ENCODE measurements at places on chromosomes 5 and 9.

GRCh38 chr9:137621131-137621757 lies 2.4 kb downstream of the EHMT1 start:
- no peak for DNase-seq

DNA sequence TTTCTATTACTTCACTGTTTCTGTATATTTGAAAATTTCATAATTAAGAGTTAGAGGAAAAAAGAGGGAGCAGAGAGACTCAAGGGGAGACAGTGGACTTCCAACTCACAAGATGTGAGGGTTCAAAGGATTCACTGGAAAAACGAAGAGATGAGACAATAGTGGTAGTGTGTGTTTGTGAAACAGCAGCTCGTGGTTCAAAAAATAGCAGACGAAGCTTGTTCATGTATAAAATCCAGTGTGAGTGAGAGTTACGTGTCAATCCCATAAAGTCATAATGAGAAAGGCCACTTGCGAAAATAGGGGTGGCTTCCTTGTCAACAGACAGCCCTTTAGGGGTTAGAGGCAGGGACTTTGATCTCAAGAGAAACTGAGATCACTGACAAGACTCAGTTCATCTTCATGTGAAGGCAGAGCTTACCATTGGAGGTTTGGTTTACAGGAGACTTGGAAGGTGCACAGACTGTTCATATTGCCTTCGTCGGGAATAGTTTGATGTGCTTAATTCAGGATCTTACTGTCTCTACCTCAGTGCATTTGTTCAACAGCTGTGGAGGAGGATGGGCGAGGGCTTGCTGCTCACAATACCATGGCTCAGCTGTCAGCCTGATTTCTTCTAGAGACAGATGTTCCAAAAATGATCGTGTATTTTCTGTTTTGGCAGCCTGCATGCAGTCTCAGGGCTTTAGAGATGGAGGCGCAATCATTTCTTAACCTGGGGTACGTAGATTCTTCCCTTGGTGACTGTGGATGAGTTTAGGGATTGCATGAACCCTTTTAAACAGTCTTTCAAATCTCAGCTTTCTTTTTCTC lies 105.7 kb upstream of the KLF9 start:
- DNase-seq = no peak

DNA sequence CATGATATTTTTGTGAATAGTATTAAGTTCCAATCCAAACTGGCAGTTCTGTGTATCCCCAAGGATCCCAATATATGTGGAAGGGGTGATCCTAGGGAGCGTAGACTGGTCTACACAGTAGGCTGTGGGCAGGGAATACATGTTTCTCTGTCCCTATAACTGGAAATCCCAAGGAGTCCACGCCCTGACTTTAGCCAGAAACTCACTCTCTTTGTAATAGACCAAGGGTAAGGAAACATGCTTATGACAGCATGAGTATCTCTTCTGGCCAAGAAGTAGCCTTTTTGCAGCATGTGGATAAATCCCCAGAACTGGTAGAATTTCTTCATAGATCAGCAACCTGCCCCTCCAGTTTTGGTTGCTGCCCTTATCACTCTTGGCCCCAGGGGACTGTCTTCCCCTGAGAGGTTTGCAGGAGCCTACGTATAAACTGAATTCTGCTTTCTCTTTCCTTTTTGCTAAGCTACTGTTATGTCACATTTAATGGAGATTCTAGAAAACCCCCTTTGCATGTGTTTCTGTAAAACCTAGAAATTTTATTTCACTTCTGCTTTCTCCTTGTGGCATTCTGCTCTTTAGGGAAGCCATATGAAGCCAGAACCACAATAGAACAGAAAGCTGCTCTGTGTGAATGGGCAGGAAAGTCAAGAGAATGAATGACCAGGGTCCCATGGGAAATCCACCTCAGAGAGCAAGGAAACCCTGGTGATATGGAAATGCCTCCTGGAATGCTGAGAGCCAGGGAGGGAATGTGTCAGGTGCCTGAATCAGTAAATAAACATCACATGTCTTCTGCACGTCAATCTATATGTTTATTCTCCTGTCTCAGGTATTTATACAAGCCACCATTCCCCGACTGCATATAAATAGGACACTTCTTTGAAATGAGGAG lies 3.5 kb downstream of the IFNA2 start:
- peak; percentile 74 for DNase-seq

GRCh38 chr9:94153905-94154304 lies 69.6 kb downstream of the PTPDC1 start:
- DNase-seq = no peak

GRCh38 chr9:13786711-13787110 lies 507.2 kb upstream of the MPDZ start:
- DNase-seq = no peak

DNA sequence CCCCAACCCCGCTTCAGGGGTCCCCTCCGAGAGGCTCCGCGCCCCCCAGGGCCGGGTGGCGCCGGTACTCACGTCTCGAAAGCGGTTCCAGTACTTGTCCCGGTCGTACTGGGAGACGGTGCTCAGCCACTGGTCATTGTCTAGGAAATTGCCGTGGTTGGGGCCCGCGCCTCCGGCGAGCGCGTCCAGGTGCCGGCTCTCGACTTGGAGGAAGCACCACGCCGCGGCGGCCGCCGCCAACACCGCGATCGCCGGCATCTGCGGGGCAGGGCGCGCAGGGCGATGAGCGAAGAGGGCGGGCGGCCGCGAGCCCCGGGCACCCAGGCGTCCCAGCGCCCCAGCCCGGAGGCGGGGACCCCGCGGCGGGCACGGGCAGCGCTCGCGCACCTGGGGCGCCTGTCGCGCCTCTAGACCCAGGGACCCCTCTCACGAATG lies 808 bp downstream of the SPOCK1 start:
- DNase-seq = no peak

- DNase-seq = no peak
Observed at GRCh38 chr5:171667341-171668096, 118.1 kb upstream of the SMIM23 start.

GRCh38 chr5:56409331-56410190 lies 176.4 kb upstream of the ANKRD55 start:
- DNase-seq = no peak

DNA sequence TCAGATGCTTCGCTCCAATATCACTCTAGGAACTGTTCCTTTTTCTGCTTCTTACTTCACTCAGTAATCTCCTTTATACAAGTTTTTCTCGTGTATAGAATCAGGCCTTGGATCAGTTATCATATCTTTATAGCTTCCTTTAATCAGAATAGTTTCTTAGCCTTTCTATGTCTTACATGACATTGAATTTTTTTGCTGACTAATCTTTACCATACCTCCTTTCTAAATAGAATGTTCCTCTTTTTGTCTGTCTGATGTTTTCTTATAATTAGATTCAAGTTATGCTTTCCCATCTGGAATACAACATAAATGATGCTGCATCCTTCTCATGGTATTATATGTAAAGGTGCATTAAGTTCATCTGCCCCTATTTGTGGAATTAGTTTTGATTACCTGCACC lies 40.2 kb upstream of the TYRP1 start:
- DNase-seq = no peak

DNA sequence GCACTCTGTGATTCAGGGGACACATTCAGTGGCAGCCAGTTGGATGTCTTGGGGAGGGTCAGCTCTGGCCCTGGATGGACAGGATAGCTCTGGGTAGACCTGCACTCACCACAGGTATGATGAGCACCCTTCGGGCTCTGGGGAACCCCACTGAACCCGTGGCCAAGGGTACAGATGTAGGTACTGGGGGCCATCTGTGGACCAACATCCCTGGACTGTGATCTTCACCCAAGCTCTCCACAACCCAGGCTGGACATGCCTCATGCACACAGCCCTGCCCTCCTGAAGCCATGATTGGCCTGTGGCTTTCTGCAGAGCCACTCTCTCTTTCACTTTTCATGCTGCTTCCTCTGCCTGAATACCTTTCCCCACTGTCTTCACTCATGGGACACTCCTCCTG lies 15.6 kb upstream of the ACSL6 start:
- DNase-seq = no peak

Data from GM12864 (cell line).